HCT116 (cell line): ENCODE measurements at places on chromosomes 6 and 20. TPM values are rescaled to one million over a fixed set of nuclear protein-coding genes. Genes with fewer than 3 reads are reported as not detected.

The TNNC2 gene
- not detected for total RNA-seq

- H3K4me1 ChIP-seq, result no peaks in the 10 kb centered on the region
- H3K27me3 ChIP-seq, result no peaks in the 10 kb centered on the region
- H3K36me3 ChIP-seq, result no peaks in the 10 kb centered on the region
- DNase-seq, result no peak
- no peak overlapping the region for H3K27ac ChIP-seq
These were observed 50.6 kb upstream of the FUCA2 start for GRCh38 chr6:143562143-143562542.

The PRICKLE4 gene
- 2.9 TPM for total RNA-seq

The HTR1B gene
- 0.74 TPM for total RNA-seq

- no peak for DNase-seq
- no peaks in the 10 kb centered on the region for H3K36me3 ChIP-seq
These were observed 114.3 kb upstream of the GGTLC1 start for GRCh38 chr20:24102749-24103333.
